Diencephalon (tissue), 1 donor: ENCODE measurements at places on chromosomes 2 and 18. TPM values are rescaled to one million over a fixed set of nuclear protein-coding genes. Genes with fewer than 3 reads are reported as not detected.

The UGT1A8 gene
- not detected for total RNA-seq

The STARD6 gene
- total RNA-seq = not detected

The CYP20A1 gene
- total RNA-seq = 33.7 TPM

The AQP12A gene
- total RNA-seq = not detected

The XDH gene
- 0.23 TPM for total RNA-seq

The SP5 gene
- total RNA-seq = 2.3 TPM

The LIPG gene
- 6.9 TPM for total RNA-seq

The SPEG gene
- total RNA-seq = 18.2 TPM

The C1GALT1C1L gene
- 0.92 TPM for total RNA-seq

The CABYR gene
- 19.6 TPM for total RNA-seq
